ENCODE measurements at places on chromosomes 12 and 14. TPM values are rescaled to one million over a fixed set of nuclear protein-coding genes. Genes with fewer than 3 reads are reported as not detected.

GRCh38 chr12:53251477-53252348 lies 16.4 kb upstream of the ESPL1 start:
- no peaks in the 10 kb centered on the region for H3K36me3 ChIP-seq
- H3K27me3 ChIP-seq = no peaks in the 10 kb centered on the region
- H3K4me3 ChIP-seq = peak overlapping the region; percentile 83
- peak; percentile 79 for DNase-seq

DNA sequence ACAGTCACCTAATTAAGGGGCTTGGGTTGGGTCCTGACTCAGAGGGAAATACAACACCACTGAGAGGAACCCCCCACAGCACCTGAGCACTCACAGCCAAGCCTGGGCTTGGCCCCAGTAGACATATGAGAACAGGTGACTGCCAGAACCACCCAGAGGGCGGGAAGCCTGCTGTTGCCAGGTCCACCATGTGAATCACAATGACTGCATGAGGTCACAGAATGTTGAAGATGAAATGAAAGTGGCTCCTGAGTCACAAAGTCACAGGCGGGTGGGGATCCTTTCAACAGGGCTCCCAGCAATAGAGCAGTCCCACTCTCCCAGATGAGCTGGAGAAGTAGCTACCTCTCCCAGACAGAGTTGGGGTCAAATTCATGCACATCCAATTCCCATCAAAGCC lies at the start of gene LRRC74A:
LRRC74A (plus strand) TSS at position 287 of the 400 bp plus-strand sequence. CDS start 290 bp downstream, outside the sequence.
- no peak within 1 kb of the TSS for H3K27ac ChIP-seq
- no peak within 1 kb of the TSS for H3K4me3 ChIP-seq
- no peak for DNase-seq
- H3K27me3 ChIP-seq = no peaks in the 10 kb centered on the region
- H3K4me1 ChIP-seq = no peaks in the 10 kb centered on the region
- no peaks in the 10 kb centered on the region for H3K36me3 ChIP-seq

DNA sequence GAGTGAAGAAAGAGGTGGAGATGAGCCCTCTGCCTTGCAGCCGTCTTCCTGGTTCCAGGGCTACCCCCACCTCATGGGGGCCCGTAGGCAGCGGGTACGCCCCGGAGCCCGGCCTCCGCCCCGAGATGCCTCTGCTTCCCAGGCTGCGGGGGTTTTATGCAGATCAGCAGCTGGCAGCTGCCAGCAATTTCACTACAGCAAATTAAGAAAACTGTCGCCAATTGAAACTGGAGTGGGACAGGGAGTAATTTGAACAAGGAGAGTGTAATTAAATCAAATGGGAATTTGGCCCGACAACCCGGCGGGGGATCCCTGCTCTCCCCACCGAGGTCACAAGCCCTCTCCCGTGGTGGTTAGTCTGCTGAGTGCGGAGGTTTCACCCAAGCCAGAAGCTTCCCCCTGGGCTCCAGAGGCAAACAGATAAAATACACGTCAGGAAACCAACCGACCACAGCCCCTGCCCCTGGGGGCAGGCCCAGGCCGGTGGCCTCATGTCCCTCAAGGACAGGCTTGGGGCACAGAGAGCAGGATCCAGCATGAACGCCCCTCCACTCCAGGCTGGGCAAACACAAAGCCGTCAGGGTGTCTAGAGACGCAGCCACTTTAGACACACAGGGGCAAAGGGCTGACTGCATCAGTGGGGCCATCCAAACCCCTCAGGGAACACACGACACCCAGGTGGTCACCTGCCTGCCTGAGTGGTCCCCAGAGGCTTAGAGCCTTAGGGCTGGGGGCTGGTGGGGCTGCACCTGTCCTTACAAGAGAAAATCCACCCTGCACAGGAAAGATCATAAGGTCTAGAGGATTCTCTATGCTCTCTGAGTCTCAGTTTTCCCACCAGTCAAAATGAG lies 53.8 kb downstream of the TESC start:
- no peaks in the 10 kb centered on the region for H3K4me1 ChIP-seq
- H3K4me3 ChIP-seq = no peak overlapping the region
- DNase-seq = no peak
- H3K36me3 ChIP-seq = no peaks in the 10 kb centered on the region
- H3K27me3 ChIP-seq = no peaks in the 10 kb centered on the region

GRCh38 chr12:51752234-51752889 lies 96.2 kb downstream of the FIGNL2 start:
- H3K27me3 ChIP-seq = no peaks in the 10 kb centered on the region
- no peak overlapping the region for H3K4me3 ChIP-seq
- no peak overlapping the region for H3K27ac ChIP-seq
- peak; percentile 44 for DNase-seq

GRCh38 chr14:78638926-78639325 lies 468.8 kb downstream of the NRXN3 start:
- DNase-seq = no peak
- no peak overlapping the region for H3K27ac ChIP-seq
- H3K4me1 ChIP-seq = no peaks in the 10 kb centered on the region
- no peaks in the 10 kb centered on the region for H3K27me3 ChIP-seq
- no peaks in the 10 kb centered on the region for H3K36me3 ChIP-seq

- H3K27me3 ChIP-seq = no peaks in the 10 kb centered on the region
- H3K4me3 ChIP-seq = no peak overlapping the region
- no peak overlapping the region for H3K27ac ChIP-seq
- H3K36me3 ChIP-seq = no peaks in the 10 kb centered on the region
- H3K4me1 ChIP-seq = no peaks in the 10 kb centered on the region
- DNase-seq = no peak
Measured at GRCh38 chr12:12947902-12948301, 4.1 kb downstream of the GPRC5D start.

DNA sequence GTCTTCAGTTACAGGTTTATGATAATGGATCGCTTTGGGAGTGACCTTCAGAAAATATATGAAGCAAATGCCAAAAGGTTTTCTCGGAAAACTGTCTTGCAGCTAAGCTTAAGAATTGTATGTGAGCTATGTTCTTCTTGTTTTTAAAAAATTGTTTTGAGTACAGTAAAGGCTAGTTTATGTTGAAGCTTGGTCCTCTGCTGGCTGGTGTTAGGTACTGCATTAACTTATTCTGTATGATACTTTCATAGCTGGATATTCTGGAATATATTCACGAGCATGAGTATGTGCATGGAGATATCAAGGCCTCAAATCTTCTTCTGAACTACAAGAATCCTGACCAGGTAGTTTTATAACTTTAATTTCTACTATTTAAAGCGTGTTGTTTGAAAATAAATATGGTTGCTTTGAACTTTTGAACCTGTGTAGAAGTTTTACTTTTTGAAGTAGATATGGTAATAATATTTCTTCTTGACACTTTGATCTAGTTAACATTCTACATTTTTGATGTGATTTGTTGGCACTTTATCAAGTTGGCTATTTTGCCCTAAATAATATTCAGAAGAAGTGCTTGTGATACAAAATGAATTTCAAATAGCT lies 55.7 kb downstream of the VRK1 start:
- no peaks in the 10 kb centered on the region for H3K4me1 ChIP-seq
- H3K27me3 ChIP-seq = no peaks in the 10 kb centered on the region
- no peak for DNase-seq
- H3K36me3 ChIP-seq = no peaks in the 10 kb centered on the region
- no peak overlapping the region for H3K4me3 ChIP-seq

GRCh38 chr12:117513353-117513752 lies 151.9 kb upstream of the NOS1 start:
- H3K36me3 ChIP-seq = no peaks in the 10 kb centered on the region
- H3K27me3 ChIP-seq = no peaks in the 10 kb centered on the region
- DNase-seq = no peak
- H3K4me1 ChIP-seq = no peaks in the 10 kb centered on the region

GRCh38 chr14:81406863-81407262 lies 6.7 kb upstream of the STON2 start:
- DNase-seq = no peak
- no peak overlapping the region for H3K27ac ChIP-seq
- no peaks in the 10 kb centered on the region for H3K4me1 ChIP-seq
- no peaks in the 10 kb centered on the region for H3K36me3 ChIP-seq
- H3K27me3 ChIP-seq = no peaks in the 10 kb centered on the region

GRCh38 chr14:68547305-68548193 lies 245.3 kb downstream of the ZFP36L1 start:
- no peaks in the 10 kb centered on the region for H3K4me1 ChIP-seq
- no peaks in the 10 kb centered on the region for H3K27me3 ChIP-seq
- H3K4me3 ChIP-seq = no peak overlapping the region

C12orf60 gene
- total RNA-seq = 0.89 TPM

All from colonic mucosa (tissue), 4 donors.